Tibial artery (tissue), 4 donors: ENCODE measurements at places on chromosomes 6 and 20.

DNA sequence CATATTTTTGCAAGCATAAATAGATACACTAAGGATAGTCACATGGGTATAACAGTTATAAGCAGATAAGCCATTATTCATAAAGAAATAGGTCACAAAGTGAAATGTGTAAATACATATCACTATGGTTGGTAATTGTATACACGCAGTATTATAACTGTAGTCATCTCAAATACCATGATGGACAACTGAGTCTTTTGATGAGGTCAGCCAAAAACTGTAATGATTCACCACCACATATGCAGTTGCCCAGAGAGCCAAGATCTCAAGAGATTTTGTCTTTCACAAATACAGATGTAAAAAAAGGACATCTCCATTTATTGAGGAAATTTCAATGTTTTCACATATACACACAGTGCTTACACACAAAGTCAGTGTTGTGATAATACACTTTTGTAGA is 28.3 kb downstream of the ZNF292 start:
- DNase-seq, result no peak

- DNase-seq, result no peak
Measured at GRCh38 chr6:37565267-37566110, 65.8 kb upstream of the CCDC167 start.

- no peak for DNase-seq
Measured at GRCh38 chr6:163707387-163708355, 293.2 kb downstream of the QKI start.

DNA sequence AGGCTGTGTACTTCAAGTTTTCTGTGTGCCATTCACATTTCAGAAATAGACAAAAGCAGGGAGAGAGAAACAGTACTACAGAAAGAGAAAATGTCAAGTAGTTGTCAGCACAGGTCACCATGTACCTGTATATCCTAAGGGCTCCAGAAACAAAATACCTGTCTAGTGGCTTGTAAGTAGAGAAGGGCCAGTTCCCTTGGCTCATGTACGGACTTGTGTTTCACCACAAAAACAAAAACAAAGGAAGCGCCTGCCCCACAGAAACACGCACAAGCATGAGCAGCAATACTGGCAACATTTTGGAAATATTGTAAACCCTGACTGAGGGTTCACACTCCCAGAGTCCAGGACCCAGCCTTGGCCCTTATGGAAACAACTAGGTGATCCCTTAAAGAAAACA is 44.3 kb downstream of the CNKSR3 start:
- no peak for DNase-seq

DNA sequence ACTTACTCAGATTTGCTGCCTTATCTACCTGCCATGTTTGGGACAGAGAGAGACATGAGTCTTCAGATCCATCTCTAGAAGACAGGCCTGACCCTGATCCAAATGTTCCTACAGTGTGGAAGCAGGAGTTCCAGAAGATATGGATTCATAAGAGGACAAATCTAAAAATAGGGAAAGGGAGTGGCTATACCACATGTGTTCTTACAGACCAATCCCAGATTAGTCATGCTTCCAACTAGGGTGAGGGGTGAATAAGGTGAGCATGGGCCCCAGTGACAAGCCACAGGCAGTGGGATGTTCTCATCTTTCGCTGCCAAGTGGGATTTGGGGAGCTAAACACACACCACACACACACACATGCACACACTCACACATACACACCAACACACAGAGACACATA is 670.7 kb upstream of the CITED2 start:
- no peak for DNase-seq

GRCh38 chr6:21312118-21312517 is 281.4 kb upstream of the SOX4 start:
- DNase-seq, result no peak

GRCh38 chr6:143005816-143006215 is 54.9 kb upstream of the AIG1 start:
- DNase-seq, result no peak

DNA sequence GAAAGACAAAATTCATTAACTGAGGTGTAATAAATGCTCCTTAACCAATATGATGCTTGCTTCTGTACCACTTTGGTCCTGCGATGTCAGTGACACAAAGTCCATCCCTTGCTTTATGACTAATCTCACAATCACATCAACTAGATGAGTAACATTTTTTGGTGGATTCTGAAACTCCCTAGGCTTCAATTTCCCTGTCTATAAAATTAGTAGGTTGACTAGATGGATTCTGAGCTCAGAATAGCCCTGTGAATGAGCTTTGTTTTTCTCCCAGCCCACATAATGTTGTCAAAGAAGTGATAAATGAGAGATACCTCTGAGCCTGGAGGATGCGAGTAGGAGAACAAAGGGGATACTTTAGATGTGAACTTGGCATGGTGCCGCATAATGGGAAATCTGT is 9.1 kb downstream of the TXLNB start:
- DNase-seq, result no peak

GRCh38 chr6:149440735-149441671 is 40.9 kb downstream of the SUMO4 start:
- DNase-seq, result no peak

GRCh38 chr20:23101696-23102406 is 15.7 kb upstream of the CD93 start:
- no peak for DNase-seq

DNA sequence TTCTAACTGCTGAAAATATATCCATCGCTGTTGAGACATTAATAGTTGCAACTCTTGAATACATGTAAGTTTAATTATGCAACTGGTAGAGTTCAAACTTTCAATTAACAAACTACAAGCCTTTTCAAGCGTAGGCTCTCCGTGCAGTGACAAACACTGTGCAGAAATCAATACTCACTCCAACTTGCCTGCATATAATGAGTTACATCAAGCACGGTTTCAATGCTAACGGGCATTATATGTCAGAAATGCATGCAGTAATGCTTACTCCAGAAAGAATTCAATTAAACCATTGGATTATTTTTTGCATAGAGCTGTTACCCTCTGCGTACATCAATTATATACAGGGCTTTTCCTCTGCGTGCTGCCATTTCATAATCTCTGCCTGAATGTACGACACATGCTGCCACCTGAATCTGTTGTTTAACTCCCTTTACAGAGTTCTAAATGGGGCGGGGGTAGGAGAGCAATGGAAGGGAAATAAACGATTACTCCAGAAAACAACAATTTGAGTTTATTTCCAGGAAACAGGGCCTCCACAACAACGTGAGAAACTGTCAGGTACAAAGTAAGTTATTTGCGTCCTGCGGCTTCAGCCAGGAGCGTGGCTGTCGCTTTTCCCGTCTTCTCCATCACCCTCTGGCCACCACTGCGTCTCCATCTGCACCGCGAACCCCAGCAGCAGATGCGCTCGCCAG is 1.8 kb downstream of the PTPRK start:
- DNase-seq, result no peak

- no peak for DNase-seq
Measured at GRCh38 chr20:18190338-18191233, 52.9 kb downstream of the KAT14 start.

DNA sequence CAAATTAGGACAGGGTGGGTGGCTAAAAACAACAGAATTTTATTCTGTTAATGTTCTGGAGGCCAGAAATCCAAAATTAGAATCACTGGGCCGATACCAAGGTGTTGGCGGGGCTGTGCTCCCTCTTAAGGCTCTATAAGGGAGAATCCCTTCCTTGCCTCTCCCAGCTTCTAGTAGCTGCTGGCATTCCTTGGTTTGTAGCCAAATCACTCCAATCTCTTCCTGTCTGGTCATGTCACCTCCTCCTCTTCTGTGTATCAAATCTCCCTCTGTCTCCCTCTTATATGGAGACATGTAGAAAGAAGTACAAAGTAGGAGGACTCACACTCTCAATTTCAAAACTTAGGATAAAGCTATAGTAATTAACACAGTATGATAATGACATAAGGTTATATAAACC is 102.9 kb upstream of the SIRPA start:
- no peak for DNase-seq

GRCh38 chr20:5171064-5171789 is 44.4 kb downstream of the CDS2 start:
- no peak for DNase-seq

DNA sequence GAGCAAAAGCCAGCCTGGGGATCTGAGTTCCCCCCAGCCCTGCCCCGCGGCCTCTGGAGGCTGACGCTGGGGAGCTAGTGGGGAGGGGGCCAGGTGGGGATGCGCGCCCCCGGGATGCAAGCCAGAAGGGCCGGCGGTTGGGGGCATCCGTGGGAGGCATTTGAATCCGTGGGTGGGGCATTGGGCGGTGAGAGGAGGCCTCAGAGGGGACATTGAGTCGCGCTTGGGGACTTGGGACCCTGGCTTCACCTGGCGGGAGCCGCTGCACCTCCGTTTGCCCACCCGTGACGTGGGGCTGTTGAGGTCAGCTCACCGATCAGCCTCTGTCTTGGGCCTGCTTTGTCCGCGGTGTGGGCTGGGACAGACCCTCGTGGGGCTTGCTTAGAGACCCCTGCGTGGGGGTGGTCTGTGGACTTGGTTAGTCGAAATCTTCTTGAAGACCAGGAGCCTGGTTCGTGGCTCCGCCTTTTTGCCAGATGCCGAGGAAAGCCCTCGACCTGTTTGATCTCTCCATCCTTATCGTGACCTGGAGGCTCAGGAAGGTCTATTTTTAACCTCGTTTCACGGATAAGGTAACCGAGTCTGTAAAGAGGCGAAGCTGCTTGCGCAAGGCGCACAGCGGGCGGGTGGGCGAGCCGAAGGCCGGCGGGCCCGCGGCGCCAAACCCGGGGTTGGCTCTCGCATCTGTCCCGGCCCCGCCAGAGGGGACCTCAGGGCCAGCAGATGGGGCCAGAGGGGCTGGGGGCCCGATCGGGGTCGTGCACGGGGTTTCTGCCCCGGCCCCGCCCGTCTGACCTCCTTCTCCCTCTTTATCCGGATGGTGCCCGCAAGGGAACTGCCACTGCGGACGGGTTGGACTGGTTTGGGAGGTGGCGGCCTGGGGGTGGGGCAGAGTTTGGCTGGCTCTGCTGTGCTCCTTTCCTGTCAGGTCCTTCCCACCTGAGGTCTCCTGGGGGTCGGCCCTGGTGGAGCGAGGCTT is 8.3 kb downstream of the FAM110A start:
- DNase-seq, result no peak

- no peak for DNase-seq
Measured at GRCh38 chr20:57810511-57811373, 100.9 kb upstream of the PMEPA1 start.

GRCh38 chr20:62355878-62356588 is 11.1 kb downstream of the LAMA5 start:
- DNase-seq, result peak; percentile 54

GRCh38 chr6:85419046-85419759 is 30.7 kb upstream of the NT5E start:
- no peak for DNase-seq

GRCh38 chr20:25606094-25606695 is 17.6 kb downstream of the NANP start:
- DNase-seq, result no peak

GRCh38 chr6:99110029-99110428 is 162.3 kb upstream of the FBXL4 start:
- no peak for DNase-seq

DNA sequence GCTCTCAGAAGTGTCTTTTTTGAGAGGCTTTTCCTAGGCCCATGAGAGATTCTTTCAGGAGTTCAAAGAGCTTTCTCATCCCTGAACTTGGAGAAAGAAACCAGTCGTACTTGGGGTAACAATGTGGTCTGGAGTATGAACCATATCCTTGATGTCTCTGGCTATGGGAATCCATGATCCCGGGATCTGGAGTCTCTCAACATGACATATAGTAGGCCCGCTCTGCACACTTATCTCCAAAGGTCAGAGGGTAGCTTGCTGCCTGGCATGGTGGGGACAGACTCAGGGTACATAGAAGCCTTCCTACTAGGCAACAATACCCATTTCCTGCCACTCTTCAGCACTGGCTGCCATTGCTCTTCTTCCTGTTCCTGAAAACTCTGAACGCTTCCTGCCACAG is 42.2 kb upstream of the NFATC2 start:
- DNase-seq, result no peak

DNA sequence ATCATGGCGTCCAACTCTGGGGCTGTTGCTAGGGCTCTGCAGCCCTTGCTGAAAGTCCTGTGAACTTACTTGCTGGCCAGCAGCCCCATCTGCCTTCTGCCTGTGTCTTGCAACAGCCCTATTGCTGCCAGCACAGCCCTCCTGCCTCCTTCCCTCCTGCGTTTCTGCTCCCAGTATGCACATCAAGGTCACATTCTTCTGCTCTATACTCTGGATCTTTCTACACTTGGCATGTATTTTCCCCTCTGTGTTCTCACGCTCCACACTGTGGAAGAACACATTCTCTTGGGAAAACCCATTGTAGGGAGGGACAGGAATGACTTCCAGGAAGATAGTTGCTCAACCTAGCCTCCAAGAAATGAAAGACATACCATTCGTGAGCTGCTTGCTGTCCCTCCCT is 80.9 kb upstream of the PHACTR2 start:
- DNase-seq, result peak; percentile 77

DNA sequence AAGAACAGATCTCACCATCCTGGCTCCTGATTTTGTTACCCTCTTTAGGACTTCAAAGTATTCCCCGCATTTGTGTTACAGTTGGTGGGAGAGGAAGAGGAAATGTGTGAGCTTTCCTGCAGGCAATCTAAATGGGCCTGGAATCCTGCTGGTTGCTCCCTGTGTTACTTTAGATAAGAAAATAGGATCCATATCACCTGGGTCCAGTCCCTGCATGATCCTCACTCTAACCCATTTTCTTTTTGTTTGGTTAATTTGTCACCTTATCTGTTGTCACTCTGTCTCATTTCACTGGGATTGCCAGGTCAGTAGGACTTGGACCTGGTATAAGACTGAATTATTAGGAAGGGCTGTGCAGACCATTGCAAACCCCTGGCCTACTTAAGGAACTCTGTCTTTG is 175.9 kb upstream of the GJE1 start:
- no peak for DNase-seq

- DNase-seq, result no peak
Measured at GRCh38 chr6:45518013-45518720, 140.4 kb upstream of the SUPT3H start.

GRCh38 chr20:56001106-56001785 is 4.1 kb downstream of the CBLN4 start:
- DNase-seq, result no peak

DNA sequence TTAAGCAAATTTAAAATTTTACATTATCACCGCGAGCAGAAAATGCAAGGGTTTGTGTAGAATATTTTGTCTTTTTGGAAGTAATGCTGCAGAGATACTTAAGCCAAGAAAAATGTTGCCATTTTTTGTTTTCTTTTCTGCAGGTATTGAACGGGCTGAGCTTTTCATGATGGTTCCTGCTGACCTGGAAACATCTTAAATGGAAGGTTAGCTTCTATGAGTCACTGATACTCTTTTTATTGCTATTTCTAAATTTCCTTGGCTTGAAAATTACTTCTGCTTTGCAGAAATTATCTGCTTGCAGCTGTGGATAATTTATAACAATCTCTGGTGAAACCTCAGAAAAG is 12.7 kb downstream of the SYTL3 start:
- DNase-seq, result no peak
